ENCODE measurements at places on chromosomes 13 and 19. TPM values are rescaled to one million over a fixed set of nuclear protein-coding genes. Genes with fewer than 3 reads are reported as not detected.

DNA sequence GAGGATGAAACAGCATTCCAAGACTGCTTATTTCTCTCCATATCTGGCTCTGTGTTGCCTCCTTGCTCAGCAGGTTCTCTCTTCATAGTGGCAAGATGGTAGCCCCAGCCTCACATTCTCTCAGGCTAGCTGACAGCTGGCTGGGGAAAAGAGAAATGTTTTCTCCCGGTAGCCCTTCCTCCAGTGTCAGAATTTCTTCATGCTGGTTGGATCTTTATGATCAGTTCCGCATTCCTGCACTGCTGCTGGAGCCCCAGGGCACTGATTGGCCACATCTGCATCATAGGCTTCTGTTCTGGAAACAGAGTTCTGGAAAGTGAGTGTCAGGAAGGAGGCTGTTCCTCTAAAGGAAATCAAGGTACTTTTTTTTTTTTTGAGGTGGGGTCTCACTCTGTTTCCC is 24.6 kb downstream of the POP4 start:
- DNase-seq, result no peak

PSG3 gene
- not detected for total RNA-seq

DNA sequence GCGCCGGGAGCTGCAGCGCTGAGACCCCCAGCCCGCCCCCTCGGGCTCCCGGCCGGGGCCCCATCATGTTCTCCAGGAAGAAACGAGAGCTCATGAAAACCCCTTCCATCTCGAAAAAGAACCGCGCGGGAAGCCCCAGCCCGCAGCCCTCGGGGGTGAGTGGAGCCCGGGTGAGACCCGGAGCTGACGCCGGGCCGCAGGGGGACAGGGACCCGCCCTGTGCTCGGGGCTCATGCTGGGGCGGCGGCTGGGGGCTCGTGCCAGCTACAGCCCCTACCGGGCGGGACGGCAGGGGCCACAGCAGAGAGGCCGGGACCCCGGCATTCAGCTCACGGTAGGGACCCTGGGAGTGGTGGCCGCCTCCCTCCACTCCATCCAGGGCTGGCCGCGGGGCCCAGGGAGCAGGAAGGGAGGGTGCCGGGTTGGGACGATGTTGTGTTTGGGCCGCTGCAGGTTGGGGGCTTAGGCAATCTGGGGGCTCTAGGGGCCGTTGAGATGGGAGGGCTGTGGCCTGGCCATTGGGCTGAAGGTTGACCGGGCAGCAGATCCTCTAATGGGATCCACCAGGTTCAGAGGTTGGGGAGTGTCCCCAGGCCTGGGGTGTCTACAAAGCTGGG is 482 bp downstream of the ARHGAP45 start:
- DNase-seq, result no peak

PEAK3 gene
- 0.81 TPM for total RNA-seq

DNA sequence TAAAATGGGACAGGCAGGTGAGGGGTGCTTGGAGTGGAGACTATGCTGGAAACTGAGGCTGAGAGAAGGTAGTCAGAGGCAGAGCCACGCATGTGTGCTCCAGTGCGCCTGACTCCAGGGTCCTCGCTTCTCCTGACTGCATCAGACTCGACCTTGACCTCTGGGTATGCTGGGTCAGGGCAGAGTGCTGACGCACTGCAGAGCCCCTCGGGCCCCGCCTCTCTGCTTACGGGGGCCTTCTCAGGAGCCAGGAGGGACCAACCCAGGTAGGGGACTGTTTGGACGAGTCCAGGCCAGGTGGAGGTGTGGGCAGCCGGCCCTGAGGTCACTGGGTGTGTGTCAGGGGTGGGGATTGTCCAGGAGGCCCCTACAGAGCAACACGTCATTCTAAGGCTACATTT is 22.9 kb upstream of the SLC7A10 start:
- no peak for DNase-seq

GRCh38 chr19:3383121-3383722 is 16.8 kb downstream of the NFIC start:
- no peak for DNase-seq
